Activated naive CD8-positive, alpha-beta T cell treated with anti-CD3 and anti-CD28 coated beads for 36 hours (primary cell): ENCODE measurements at places on chromosomes 5 and 9. TPM values are rescaled to one million over a fixed set of nuclear protein-coding genes. Genes with fewer than 3 reads are reported as not detected.

FOXD4L6 gene
- not detected for total RNA-seq

SIMC1 gene
- total RNA-seq = 24.8 TPM

AIF1L gene
- 1.3 TPM for total RNA-seq

GPR151 gene
- total RNA-seq = not detected

FCN2 gene
- total RNA-seq = not detected

NEUROG1 gene
- not detected for total RNA-seq

MLANA gene
- total RNA-seq = not detected

FOXD4L5 gene
- total RNA-seq = not detected

PHF24 gene
- total RNA-seq = 0.30 TPM

DNA sequence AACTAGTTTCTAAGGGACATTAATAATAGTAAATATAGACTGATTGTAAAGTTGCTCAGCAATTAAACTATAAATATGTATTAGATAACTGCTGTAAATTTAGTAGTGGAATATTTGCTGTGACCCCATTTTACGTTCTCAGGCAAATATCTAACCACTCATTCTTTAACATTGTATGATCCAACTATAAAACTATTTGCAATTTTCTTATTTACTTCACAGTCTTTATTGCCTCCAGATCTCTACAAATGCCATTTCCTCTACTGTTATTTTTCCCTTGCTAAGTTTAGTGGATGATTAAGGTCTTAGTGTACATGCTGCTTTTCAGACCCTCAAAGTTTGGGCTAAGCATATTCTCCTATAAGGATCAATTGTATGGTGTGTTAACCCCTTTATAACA, 526.2 kb upstream of the ST8SIA4 start:
- no peaks in the 10 kb centered on the region for H3K27me3 ChIP-seq
- H3K36me3 ChIP-seq = no peaks in the 10 kb centered on the region
- DNase-seq = no peak

DNA sequence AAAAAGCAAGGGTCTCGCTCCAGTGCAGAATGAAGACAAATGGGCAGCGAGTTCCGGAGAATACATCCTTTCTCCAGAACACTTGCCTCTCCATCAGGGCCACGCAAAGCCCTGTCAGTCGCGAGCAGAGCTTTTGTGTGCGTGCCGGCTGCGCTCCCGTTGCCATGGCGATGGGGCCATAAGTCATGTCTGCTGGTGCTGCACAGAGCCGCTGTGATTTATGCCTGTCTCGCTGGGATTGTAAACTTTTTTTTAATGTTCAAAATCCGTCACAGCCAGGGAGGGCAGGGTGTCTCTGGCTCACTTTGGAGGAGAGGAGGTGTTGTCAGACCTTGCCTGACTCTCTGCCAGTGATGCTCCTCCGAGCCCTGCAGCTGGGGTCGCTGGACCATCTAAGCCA, 272.7 kb downstream of the TRIM32 start:
- no peak overlapping the region for H3K4me3 ChIP-seq
- DNase-seq = no peak
- H3K4me1 ChIP-seq = peaks cover 2% of the 10 kb centered on the region

GRCh38 chr9:126438741-126439401, 112.2 kb downstream of the MVB12B start:
- no peaks in the 10 kb centered on the region for H3K27me3 ChIP-seq
- H3K36me3 ChIP-seq = peaks cover 2% of the 10 kb centered on the region
- peaks cover 33% of the 10 kb centered on the region for H3K4me1 ChIP-seq
- DNase-seq = peak; percentile 12
- peak overlapping the region; percentile 62 for H3K27ac ChIP-seq

DNA sequence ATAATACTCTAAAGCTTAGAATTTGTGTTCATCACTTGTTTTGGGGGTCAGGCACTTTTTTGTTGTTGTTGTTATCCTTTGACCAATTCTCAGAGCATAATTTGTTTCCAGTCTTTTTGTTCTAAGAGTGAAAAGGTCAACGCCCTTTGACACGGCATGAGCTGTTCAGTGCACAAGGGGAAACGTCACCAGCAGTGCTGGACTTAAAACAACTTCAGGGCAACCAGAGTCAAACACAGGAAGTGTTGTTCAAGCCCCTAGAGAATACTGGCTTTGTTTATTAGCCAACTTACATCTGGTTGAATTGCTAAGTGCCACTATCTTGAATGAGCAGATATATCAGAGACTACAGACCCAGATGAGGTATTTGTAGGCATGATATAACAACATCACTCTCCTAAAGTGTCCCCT, 368.9 kb downstream of the TMEM161B start:
- no peaks in the 10 kb centered on the region for H3K27me3 ChIP-seq
- H3K36me3 ChIP-seq = no peaks in the 10 kb centered on the region
- no peaks in the 10 kb centered on the region for H3K4me1 ChIP-seq
- H3K4me3 ChIP-seq = no peak overlapping the region

DNA sequence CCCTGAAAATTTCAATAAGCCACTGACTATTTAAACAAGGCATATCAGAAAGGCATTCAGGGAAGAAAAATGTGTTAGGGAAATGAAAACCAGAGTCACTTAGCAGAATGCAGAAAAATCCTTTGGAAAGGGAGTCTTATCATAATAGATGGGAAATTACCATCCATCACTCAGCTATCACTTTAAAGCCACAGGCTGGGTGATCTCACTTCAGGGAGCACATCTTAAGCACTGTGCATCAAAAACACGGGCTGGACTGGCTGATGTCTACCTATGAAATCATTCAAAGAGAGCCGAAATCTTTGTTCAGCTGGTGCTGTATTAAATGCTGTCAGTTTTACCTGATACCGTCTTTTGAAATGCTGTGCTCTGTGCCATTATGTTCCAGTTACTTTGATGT, 73.5 kb downstream of the C9orf57 start:
- H3K36me3 ChIP-seq = no peaks in the 10 kb centered on the region
- no peak overlapping the region for H3K4me3 ChIP-seq
- no peak for DNase-seq
- no peaks in the 10 kb centered on the region for H3K27me3 ChIP-seq

DNA sequence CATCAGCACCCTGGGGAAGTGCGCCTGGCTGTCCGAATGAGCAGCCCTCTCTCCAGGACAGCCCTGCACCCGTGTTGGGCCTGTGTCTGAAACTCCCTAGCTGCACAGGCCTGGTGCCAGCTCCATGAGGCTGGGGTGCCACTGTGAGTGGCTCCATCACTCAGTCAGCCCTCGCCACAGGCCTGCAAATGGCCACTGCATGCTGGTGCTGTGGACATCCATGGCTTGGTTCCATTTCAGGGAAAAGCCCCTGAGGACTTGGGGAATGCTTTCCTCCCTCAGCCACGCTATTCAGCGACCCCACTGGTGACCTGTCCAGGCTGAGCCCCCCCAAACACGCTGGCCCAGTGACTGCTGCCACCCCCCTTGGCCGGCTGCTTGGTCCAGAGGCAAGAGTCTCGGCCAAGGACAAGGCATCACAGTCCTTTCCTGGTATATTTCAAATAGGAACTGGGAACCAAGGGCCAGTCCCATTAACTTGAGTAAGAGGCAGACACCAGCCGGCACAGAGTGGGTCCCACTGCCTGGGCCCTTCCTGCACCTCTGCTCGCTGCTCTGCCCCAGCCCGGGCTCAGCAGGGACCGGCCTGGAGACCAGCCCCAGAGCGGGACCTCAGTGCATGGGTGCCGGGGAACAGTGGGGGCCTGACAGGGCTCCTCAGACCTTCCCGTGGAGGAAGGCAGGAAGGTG, 181.3 kb downstream of the AUH start:
- peaks cover 12% of the 10 kb centered on the region for H3K36me3 ChIP-seq
- H3K27me3 ChIP-seq = no peaks in the 10 kb centered on the region
- H3K4me3 ChIP-seq = no peak overlapping the region
- H3K27ac ChIP-seq = no peak overlapping the region

GRCh38 chr5:109080896-109081295, 328.9 kb downstream of the PJA2 start:
- no peak overlapping the region for H3K27ac ChIP-seq
- no peaks in the 10 kb centered on the region for H3K36me3 ChIP-seq
- H3K4me3 ChIP-seq = no peak overlapping the region
- no peaks in the 10 kb centered on the region for H3K27me3 ChIP-seq
- no peaks in the 10 kb centered on the region for H3K4me1 ChIP-seq
- DNase-seq = no peak

GRCh38 chr5:93915142-93915553, 173.7 kb upstream of the POU5F2 start:
- H3K4me1 ChIP-seq = no peaks in the 10 kb centered on the region
- no peak for DNase-seq
- H3K27me3 ChIP-seq = no peaks in the 10 kb centered on the region
- no peaks in the 10 kb centered on the region for H3K36me3 ChIP-seq
- no peak overlapping the region for H3K27ac ChIP-seq
- no peak overlapping the region for H3K4me3 ChIP-seq

- no peak overlapping the region for H3K27ac ChIP-seq
- peaks cover 32% of the 10 kb centered on the region for H3K27me3 ChIP-seq
- DNase-seq = no peak
- H3K4me1 ChIP-seq = peaks cover 31% of the 10 kb centered on the region
Measured at GRCh38 chr9:89812556-89813181, 207.9 kb downstream of the GADD45G start.

DNA sequence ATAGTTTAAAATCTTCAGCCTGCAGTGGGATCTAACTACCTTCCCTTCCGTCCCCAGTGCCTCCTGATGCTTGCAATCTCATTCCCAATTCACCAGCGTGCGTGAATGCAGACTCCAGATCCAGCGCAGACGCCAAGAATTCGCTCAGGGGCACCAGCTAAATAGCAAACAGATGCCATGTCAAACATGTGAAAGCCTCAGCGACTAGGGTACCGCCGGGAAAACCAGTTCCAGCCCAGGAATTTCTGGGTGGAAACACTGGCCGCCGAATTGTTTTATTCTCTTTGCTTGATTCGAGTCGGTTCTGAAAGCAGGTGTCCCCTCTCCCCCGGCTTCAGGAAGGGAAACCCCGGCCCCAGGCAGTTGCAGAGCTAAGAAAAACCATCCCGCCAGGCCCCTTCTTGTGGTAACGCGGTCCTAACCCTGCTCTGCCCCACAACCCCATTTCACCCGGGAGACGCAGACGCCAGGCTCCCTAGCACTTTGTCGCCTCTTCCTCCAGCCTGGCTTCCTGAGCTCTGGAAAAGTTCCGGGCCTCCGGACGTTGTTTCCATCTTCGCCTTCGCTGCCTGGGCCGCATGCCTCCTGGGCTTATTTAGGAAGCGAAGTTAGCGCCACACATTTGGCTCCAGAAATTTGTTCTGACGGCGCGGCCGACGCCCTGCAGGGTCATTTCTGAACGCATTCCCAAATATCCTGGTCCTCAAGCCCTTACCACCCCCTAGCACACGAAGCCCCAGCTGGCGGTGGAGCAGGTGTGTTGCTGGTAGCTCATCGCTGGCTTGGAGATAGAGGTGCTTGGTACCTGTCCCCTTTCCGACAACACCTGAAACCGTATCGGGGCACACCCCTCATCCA, 665 bp upstream of the LVRN start:
- H3K27ac ChIP-seq = no peak overlapping the region
- H3K4me1 ChIP-seq = peaks cover 9% of the 10 kb centered on the region
- no peak for DNase-seq
- H3K36me3 ChIP-seq = peaks cover 2% of the 10 kb centered on the region
- peaks cover 65% of the 10 kb centered on the region for H3K27me3 ChIP-seq
- H3K4me3 ChIP-seq = peak overlapping the region; percentile 1

- H3K4me1 ChIP-seq = no peaks in the 10 kb centered on the region
- H3K4me3 ChIP-seq = no peak overlapping the region
- peaks cover 4% of the 10 kb centered on the region for H3K27me3 ChIP-seq
- no peaks in the 10 kb centered on the region for H3K36me3 ChIP-seq
- no peak for DNase-seq
Measured at GRCh38 chr9:89637787-89638186, 33.0 kb downstream of the GADD45G start.

GRCh38 chr5:138637256-138637655, 62.1 kb upstream of the HSPA9 start:
- H3K4me1 ChIP-seq = no peaks in the 10 kb centered on the region
- H3K36me3 ChIP-seq = no peaks in the 10 kb centered on the region
- H3K27ac ChIP-seq = no peak overlapping the region
- no peak overlapping the region for H3K4me3 ChIP-seq
- peaks cover 97% of the 10 kb centered on the region for H3K27me3 ChIP-seq
- no peak for DNase-seq

DNA sequence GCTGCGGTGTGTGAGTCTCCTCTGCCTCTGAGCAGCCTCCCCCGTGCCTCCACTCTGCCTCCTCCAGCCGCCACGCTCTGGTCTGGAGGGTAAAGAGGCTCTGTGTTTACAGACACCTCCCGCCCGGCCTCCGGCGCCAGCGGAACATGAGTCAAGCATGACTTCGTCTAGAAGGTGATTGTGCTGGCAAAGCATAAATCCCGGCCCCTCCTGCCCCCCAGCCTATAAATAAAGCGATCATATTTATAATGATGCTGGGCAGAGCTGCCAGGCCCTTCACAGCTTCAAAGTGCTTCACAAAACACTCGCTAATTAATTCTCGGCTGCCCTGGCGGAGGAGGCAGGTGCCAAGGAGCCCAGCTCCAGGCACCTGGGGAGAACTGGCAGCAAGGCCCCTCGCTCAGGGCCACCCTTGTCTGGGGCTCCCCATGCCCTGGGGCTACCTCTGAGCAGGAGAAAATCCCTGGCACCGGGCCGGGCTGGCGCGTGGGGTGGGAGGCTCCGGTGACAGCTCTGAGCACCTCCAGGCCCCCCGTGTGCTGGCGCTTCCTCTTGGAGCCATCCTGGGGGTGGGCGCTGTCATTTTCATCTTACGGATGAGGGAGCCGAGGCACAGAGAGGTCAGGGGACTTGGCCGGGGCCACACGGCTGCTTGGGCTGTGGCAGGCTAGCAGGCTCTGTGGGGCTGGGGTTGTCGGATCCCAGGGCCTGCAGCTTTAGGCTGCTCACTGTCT, 87.8 kb downstream of the RXRA start:
- no peaks in the 10 kb centered on the region for H3K36me3 ChIP-seq
- H3K4me1 ChIP-seq = peaks cover 3% of the 10 kb centered on the region
- no peak overlapping the region for H3K27ac ChIP-seq
- no peak overlapping the region for H3K4me3 ChIP-seq
- H3K27me3 ChIP-seq = no peaks in the 10 kb centered on the region

DNA sequence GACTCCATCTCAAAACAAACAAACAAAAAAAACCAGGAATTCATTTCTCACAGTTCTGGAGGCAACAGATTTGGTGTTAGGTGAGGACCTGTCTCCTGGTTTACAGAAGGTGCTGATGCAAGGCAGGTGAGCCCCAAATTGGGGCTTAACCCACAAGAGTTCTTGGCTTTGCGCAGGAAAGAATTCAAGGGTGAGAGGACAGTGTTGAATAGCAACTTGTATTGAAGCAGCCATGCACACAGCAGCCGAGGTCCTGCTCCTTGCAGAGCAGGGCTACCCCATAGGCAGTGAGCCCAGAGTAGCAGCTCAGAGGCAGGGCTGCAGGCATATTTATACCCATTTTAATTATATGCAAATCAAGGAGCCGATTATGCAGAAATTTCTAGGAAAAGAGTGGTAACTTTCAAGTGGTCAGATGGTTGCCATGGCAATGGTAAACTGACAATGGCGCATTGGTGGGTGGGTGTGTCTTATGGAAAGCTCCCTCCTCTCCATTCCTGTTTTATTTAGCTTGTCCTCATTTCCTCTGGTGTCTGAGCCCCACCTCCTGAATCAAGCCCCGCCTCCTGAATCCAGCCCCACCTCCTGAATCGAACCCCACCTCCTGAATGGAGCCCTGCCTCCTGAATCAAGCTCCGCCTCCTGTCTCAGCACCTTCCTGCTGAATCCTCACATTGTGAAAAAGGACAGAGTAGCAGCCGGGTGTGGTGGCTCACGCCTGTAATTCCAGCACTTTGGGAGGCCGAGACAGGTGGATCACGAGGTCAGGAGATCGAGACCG, 34.5 kb upstream of the COL5A1 start:
- DNase-seq = no peak
- H3K4me3 ChIP-seq = no peak overlapping the region
- H3K4me1 ChIP-seq = no peaks in the 10 kb centered on the region
- no peak overlapping the region for H3K27ac ChIP-seq
- peaks cover 18% of the 10 kb centered on the region for H3K27me3 ChIP-seq
